ENCODE measurements at places on chromosomes 6 and 20. TPM values are rescaled to one million over a fixed set of nuclear protein-coding genes. Genes with fewer than 3 reads are reported as not detected.

Gene GNMT
- total RNA-seq: 0.36 TPM

Gene PTPRT
- not detected for total RNA-seq

Gene CDYL
- 25.8 TPM for total RNA-seq

Gene WFDC12
- not detected for total RNA-seq

Gene PRDM13
- not detected for total RNA-seq

Gene SLC32A1
- total RNA-seq: not detected

Gene SLC35D3
- not detected for total RNA-seq

Gene PREP
- total RNA-seq: 9.0 TPM

Gene CAPN11
- total RNA-seq: not detected

Gene PNLDC1
- total RNA-seq: not detected

Gene GCLC
- 20.1 TPM for total RNA-seq

Gene DPPA5
- not detected for total RNA-seq

Gene TNF
- total RNA-seq: not detected

Gene VNN1
- 0.33 TPM for total RNA-seq

Gene CPNE5
- total RNA-seq: 0.18 TPM

Measured in fibroblast of the aortic adventitia (primary cell).